Bronchial epithelial cell (primary cell): ENCODE measurements at places on chromosomes 11 and 22. TPM values are rescaled to one million over a fixed set of nuclear protein-coding genes. Genes with fewer than 3 reads are reported as not detected.
A peak's percentile ranks its signal among the peaks of the same experiment; 100 is the strongest.

GRCh38 chr22:48405741-48406140 lies 1421.9 kb downstream of the BRD1 start:
- no peak for DNase-seq

DNA sequence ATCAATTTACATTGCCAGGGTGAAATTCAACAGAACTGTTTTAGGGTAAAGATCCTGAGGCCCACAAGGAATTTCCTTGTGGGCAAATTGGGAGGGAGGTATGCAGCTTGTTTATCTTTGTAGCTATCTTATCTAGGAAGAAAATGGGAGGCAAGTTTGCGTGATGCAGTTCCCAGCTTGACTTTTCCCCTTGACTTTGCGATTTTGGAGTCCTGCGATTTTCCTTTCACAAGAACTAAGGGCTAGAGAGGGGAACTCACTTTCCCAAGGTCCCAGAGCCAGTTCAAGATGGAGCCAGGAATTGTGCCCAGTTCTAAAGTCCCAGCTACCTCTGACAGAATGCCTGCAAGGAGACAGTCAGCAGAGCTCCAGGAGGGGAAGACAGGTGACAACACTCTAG lies 30.7 kb downstream of the RIBC2 start:
- no peak for DNase-seq

Gene CNTF
- total RNA-seq = 2.0 and 2.4 TPM in 2 replicates

DNA sequence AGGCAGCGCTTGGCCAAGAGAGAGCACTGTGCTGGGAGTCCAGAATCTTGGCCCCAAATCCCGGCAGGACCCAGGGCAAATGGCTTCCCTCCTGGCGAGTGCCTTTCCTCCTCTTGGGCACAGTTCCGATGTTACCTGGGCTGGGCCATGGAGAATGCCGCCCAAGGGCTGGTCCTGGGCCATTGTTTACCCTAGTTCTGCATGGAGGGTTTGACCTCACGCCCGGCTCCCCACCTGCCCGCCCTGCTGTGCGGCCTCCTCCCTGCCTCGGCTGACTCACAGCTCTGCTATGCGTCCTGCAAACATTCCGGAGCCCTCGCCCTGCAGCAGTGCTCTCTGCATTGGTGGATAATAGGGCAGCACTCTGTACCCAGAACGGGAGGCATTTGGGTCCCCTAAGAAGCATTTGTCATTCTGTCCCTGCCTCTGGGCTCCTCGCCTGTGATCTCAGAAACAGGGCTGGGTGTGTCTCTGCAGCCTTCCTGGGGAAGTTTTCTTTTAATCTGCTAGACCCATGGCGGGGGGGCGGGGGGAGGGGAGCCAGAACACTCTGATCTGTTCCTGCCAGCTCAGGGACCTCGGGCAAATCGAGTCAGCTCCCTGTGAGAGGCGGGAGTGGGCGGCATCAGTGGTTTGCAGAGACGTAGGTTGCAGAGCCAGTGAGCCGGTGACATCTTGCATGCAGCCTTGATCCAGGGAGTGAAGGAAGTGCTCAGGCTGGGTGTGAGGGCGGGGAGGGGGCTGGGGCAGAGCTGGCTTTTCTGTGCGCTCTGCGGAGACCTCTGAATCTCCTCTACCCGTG lies 32.9 kb upstream of the SMIM38 start:
- DNase-seq = peak; percentile 85

DNA sequence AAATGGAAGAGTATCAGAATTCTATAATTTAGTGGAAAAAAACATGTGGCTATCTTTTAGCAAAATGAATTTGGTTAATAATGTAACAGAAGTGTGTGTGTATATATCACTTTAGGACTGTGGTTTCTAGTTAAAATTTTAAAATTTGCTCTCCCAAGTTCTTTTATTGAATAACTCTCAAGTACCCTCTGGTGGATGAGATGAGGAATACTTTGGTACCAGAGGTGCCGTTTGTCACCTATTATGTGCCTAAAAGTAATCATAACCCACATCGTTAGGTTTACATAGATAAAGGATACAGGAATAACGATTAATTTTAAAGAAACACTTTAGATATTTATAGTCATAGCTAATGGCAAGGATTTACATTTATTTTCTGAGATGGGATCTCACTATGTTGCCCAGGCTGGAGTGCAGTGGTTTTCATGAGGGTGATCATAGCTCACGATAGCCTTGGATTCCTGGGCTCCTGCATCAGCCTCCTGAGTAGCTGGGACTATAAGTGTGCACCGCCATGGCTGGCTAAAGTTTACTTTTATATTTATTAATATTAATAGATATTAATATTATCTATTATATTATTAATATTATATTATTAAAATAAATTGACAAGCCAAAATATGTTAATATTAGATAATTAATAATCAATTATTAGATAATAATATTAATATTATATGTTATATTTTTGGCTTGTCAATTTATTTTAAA lies 66.7 kb upstream of the CAPRIN1 start:
- no peak for DNase-seq

DNA sequence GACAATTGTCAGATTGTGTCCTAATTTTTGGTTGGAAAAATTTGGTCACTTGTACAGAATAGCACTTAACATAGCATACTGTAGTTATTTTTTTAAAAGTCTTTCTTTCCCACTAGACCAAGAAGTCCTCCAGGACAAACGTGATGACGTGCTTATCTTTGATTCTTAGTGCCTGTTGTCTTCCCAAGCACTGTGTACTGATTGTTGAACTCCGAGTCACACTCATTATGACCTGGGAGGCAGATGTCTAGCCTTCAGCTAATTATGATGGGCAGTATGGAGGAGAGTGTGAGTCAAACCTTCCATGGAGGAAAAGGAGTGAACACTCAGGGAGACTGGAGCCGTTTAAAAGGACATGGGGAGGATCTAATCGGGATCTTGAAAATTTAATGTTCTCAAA lies 119.8 kb downstream of the SPON1 start:
- DNase-seq = peak; percentile 33

DNA sequence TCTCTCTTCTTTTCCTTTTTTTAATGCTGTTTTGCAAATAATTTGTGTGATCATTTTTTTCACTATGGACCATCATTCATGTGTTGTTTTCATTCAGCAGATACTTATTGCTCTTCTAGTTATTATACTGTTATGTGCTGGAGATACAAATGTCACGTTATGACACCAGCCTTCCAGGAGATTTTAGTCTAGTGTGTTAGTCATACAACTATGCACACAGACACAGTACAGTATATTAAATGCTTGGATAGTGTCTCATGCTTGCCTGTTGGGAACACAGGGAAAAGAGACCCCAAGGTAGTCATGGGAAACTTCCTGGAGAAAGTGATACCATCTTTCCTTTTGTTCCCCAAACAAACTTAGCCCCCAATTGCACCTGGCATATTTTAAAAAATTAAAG lies 116.1 kb downstream of the UVRAG start:
- DNase-seq = peak; percentile 29

GRCh38 chr22:39396797-39397195 lies 2.8 kb upstream of the TAB1 start:
- no peak for DNase-seq

Gene ZNF70
- 1.3 TPM in 2 replicates for total RNA-seq
